ENCODE measurements at places on chromosomes 13 and 19. TPM values are rescaled to one million over a fixed set of nuclear protein-coding genes. Genes with fewer than 3 reads are reported as not detected.

The BRCA2 gene
- total RNA-seq: 21.3 TPM

GRCh38 chr19:5369962-5370367 lies 29.4 kb upstream of the PTPRS start:
- no peak overlapping the region for H3K27ac ChIP-seq
- no peaks in the 10 kb centered on the region for H3K36me3 ChIP-seq

The PSG11 gene
- total RNA-seq: not detected

- H3K36me3 ChIP-seq: no peaks in the 10 kb centered on the region
- H3K4me3 ChIP-seq: no peak overlapping the region
- no peak overlapping the region for H3K27ac ChIP-seq
These were observed 136.7 kb downstream of the DACH1 start for GRCh38 chr13:71730267-71730666.

DNA sequence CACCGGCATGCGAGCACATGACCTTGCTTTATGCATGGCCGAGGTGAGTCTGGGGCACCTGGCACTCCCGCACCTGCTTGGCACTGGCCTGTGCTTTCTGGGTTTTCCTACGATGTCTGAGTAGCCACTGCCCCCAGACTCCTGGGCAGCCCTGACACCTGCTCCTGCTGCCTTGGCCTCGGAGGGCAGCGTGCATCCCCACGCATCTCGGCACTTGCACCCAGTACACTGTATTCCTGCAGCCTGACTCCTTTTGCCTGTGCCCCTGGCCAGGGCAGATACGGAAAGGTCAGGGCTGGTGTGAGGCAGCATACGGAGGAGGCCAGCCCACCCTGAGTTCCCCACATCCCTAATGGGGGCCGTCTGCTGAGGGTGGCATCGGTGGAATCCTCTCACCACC lies 340.6 kb downstream of the TEX29 start:
- no peak overlapping the region for H3K27ac ChIP-seq
- DNase-seq: no peak
- H3K36me3 ChIP-seq: no peaks in the 10 kb centered on the region
- no peaks in the 10 kb centered on the region for H3K4me1 ChIP-seq
- H3K27me3 ChIP-seq: peaks cover 3% of the 10 kb centered on the region
- no peak overlapping the region for H3K4me3 ChIP-seq

Data from activated naive CD4-positive, alpha-beta T cell treated with anti-CD3 and anti-CD28 coated beads for 36 hours (primary cell).